NCI-H774 (cell line): ENCODE measurements at places on chromosomes 4 and X.

DNA sequence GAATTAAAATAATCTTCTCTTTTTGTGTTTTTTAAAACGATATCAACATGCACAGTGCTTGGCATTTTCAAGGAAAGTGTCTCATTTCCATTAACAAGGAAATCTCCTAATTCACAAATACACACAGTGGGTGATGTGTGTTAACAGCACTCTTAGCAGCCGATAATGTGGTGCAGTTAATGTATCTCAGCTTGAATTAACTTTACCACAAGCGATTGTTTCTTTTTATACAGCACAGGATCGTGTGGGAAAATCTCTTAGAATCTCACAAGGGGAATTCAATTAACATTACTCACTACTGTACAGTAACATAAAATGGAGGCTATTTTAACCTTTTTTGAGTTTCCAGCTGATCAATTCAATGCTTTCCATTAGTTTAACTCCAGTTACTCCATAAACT is 1841.9 kb downstream of the STIM2 start:
- DNase-seq = no peak

- DNase-seq = no peak
These were observed 169.8 kb upstream of the BCOR start for GRCh38 chrX:40267334-40268187.

DNA sequence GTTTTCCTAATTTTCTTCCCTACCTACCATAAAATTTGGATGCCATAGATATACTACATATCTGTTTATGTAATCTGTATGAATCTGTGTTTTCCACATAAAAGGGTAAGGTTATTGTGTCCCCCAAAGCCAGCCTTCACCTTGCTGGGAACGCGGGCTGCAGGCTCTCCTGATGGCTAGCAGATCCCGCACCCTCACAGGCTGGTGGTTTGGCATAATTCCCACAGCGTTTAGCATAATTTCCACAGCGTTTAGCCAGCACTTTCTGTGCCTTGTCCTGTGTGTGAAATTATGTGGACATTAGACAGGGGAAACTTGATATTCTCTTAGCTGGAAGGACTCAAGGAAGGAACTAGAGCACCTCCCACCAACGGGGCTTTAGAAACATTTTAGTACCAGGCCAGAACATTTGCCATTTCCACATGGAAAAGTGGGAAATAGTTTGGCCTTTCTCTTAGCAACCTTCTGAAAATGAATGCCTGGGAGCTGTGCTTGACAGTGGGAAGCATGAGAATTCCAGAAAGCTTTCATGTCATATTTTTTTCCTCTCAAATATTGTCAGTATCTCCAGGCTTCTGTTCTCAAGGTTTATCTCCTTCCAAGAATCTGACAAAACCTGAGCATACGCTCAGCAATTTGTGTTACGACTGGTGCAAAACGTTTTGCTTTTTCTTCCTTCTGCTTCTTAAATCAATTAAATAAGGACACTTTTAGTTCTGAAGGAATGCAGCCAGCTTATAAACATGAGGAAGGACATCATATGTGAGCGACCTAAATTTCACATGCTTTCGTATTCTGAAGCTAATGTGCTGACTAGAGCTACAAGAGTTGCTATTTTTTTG is 67.9 kb downstream of the STK32B start:
- DNase-seq = no peak

GRCh38 chr4:140137671-140138070 is 16.3 kb downstream of the MAML3 start:
- DNase-seq = no peak

- no peak for DNase-seq
These were observed 1888.3 kb upstream of the PCDH7 start for GRCh38 chr4:28831867-28832266.

DNA sequence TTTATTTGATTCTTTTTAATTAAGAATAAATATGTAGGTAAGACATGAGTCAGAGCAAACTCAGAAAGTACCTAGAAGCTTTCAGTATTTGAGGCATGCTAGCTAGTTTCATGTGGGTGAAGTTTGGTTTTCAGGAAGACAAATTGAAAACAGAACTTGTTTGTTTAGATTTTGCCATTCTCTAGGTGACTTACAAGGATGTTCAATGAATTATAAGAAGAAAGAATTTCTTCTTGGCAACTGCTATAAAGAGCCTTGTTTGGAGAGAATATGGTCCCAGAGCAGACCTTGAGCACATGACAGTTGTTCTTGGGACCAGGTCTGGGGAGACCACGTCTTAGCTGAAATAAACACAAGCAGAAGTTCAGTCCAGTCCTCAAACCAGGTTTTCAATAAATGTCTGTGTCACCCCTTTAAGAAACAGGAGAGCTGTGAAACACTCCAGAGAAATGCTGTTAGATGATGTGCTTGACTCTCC is 38.0 kb upstream of the IL21 start:
- no peak for DNase-seq

DNA sequence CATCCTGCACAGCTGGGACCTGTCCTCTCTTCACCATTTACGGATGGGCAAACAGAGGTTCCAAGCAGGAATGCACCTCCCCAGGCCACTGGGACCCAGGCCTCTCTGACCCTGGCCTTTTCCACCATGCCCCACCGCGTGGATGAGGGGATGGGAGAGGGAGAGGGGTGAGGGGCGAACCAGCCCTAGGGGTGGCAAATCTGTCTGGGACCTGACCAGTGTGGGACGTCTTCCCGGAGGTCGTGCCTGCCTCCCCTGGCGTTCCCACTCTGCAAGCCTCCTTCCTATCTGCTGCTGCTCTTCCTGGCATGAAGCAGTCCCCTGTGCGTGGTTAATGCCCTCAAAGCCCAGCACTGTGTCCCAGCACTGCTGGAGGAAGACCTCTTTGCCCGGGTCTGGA is 35.9 kb downstream of the ABLIM2 start:
- no peak for DNase-seq

DNA sequence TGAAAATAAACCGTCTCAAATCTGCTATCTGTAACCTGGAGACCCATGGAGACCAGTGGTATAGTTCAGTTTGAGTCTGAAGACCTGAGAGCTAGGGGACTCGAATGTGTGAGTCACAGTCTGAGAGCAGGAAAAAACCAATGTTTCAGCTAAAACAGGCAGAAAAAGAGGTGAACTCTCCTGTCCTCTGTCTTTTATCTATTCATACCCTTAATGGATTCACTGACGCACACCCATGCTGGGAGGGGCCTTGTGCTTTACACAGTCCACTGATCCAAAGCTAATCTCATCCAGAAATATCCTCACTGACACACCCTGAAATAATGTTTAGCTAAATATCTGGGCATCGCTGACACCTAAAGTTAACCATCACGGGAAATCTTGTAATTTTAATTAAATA is 297.9 kb downstream of the GPM6A start:
- no peak for DNase-seq

GRCh38 chr4:135739354-135739753 is 1537.8 kb upstream of the PABPC4L start:
- DNase-seq = no peak

DNA sequence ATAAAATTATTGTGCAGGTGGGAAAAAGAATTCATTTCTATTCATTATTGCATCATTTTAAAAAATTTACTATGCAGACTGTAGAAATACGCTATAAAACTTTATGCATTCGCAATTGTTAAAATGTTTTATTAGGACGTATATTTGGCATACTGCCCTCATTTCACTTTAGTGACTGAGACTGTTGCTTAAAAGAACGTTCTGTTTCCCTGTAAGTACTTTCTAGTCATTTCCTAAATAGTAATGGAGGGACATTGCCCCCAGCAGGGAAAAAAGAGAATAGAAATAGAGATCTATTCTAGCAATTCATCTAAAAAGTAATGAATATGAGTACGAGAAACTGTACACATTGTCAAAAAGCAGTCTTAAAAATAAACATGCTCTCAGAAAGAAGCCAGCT is 1295.8 kb upstream of the TENM3 start:
- no peak for DNase-seq
